ENCODE measurements at places on chromosomes 13 and 19. TPM values are rescaled to one million over a fixed set of nuclear protein-coding genes. Genes with fewer than 3 reads are reported as not detected.

DNA sequence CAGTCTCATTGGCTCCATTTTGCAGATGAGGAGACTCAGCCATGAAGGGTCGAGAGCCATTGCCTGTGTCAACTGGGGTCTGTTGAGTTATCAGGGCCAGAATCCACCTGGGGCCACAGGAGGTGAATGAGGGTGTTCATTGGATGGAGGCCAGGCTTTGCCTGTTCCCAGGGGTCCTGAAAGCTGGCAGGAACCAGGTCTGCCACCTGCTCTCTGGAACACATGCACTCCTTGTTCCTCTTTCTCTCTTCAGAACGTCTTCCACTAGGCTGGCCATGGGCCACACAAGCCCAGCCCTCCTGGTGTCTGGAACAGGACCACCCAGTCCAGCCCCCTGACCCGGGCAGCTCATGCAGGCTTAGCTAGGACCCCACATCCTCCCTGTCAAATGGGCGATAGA, 21.1 kb downstream of the PPP1R37 start:
- H3K27ac ChIP-seq: no peak overlapping the region
- no peaks in the 10 kb centered on the region for H3K36me3 ChIP-seq
- H3K27me3 ChIP-seq: no peaks in the 10 kb centered on the region
- H3K4me3 ChIP-seq: no peak overlapping the region
- no peak for DNase-seq

The WDR88 gene
- not detected for total RNA-seq

- DNase-seq: no peak
- no peaks in the 10 kb centered on the region for H3K4me1 ChIP-seq
- peak overlapping the region; percentile 63 for H3K27ac ChIP-seq
- H3K36me3 ChIP-seq: peaks cover 57% of the 10 kb centered on the region
These were observed 746 bp downstream of the RAB3D start for GRCh38 chr19:11338569-11339253.

The HMGB1 gene
- 216 TPM for total RNA-seq

- no peaks in the 10 kb centered on the region for H3K27me3 ChIP-seq
- H3K4me1 ChIP-seq: no peaks in the 10 kb centered on the region
- no peak overlapping the region for H3K4me3 ChIP-seq
- no peak overlapping the region for H3K27ac ChIP-seq
- H3K36me3 ChIP-seq: no peaks in the 10 kb centered on the region
- no peak for DNase-seq
These were observed 16.9 kb upstream of the ZNF541 start for GRCh38 chr19:47589824-47590223.

The ATP1A3 gene
- not detected for total RNA-seq

DNA sequence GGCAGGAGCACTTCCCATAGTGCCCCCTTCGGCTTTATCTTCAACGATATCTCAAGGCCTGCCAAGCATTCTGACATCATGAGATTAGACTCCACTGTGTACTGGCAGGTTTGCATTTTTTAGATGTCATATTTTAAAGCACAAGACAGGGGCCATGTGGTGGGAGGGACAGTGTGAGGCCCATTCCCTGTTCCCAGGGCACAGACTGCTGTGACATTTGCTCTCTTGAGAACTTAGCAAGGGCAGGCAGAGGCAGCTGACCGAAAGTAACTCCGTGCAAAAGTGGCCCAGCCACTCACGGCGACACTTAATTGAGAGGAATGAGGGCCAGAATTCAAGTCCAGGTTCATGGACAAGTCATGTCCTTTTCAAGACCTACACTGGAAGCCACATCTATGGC, 201.8 kb downstream of the COL4A1 start:
- H3K4me3 ChIP-seq: no peak overlapping the region
- no peak for DNase-seq
- H3K27ac ChIP-seq: no peak overlapping the region
- peaks cover 9% of the 10 kb centered on the region for H3K4me1 ChIP-seq
- H3K36me3 ChIP-seq: no peaks in the 10 kb centered on the region
- no peaks in the 10 kb centered on the region for H3K27me3 ChIP-seq

The TUBA3C gene
- not detected for total RNA-seq

The IGFL4 gene
- total RNA-seq: not detected

DNA sequence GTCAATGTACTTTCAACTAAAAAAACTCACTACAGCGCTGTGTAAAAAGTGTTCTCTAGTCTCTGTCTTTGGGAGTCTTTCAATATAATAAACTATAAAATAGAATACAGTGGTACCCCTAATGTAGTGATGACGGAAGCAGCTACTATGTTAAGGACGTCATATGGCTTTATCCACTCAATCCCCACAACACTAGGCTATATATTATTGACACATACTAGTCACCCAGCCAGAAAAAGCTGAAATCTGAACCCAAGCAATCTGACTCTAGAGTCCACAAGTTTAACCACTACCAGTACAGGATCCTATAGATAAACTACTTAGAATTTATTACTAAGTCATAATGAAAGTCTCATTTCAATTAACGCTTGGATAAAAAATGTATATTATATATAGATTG, 48.3 kb downstream of the ELF1 start:
- no peaks in the 10 kb centered on the region for H3K36me3 ChIP-seq
- no peak for DNase-seq
- no peaks in the 10 kb centered on the region for H3K27me3 ChIP-seq
- peaks cover 52% of the 10 kb centered on the region for H3K4me1 ChIP-seq

All from psoas muscle (tissue), 8 donors.